ENCODE measurements at places on chromosomes 3 and 15. TPM values are rescaled to one million over a fixed set of nuclear protein-coding genes. Genes with fewer than 3 reads are reported as not detected.

ANKRD28 gene
- 44.0 TPM for total RNA-seq

TGM4 gene
- total RNA-seq, result 0.09 TPM

OSBPL10 gene
- total RNA-seq, result 27.8 TPM

AADAC gene
- not detected for total RNA-seq

ANKUB1 gene
- not detected for total RNA-seq

SCG5 gene
- total RNA-seq, result 55.4 TPM

SRGAP3 gene
- total RNA-seq, result 68.6 TPM

PPP1R14D gene
- total RNA-seq, result 1.7 TPM

GRCh38 chr3:17672506-17672905 is 69.9 kb downstream of the TBC1D5 start:
- no peak overlapping the region for H3K4me3 ChIP-seq
- peaks cover 5% of the 10 kb centered on the region for H3K4me1 ChIP-seq
- peaks cover 6% of the 10 kb centered on the region for H3K36me3 ChIP-seq
- no peak overlapping the region for H3K27ac ChIP-seq
- no peak for DNase-seq
- no peaks in the 10 kb centered on the region for H3K27me3 ChIP-seq

DNA sequence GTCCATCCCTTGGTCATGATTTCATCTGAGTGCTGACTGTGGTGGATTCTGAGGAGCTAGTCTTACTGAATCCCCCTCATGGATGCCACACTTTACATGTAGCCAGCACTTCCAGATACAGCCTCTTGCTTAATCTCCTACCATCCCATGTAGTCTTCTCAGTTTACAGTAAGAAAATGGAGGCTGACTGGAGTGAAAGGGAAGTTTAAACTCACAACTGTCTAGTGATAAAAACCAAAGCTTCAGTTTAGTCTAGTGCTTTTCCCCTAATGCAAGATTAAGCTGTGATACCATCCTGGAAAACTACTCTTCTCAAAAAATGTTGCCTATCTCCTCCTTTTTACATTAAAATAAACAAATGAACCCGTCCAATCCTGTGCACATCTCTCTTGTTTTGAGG is 146.8 kb upstream of the HES1 start:
- H3K4me3 ChIP-seq, result no peak overlapping the region
- peaks cover 14% of the 10 kb centered on the region for H3K4me1 ChIP-seq
- peaks cover 3% of the 10 kb centered on the region for H3K27me3 ChIP-seq
- H3K27ac ChIP-seq, result no peak overlapping the region

- peaks cover 5% of the 10 kb centered on the region for H3K27me3 ChIP-seq
- no peaks in the 10 kb centered on the region for H3K36me3 ChIP-seq
Measured at GRCh38 chr3:194967151-194968117, 281.8 kb downstream of the FAM43A start.

DNA sequence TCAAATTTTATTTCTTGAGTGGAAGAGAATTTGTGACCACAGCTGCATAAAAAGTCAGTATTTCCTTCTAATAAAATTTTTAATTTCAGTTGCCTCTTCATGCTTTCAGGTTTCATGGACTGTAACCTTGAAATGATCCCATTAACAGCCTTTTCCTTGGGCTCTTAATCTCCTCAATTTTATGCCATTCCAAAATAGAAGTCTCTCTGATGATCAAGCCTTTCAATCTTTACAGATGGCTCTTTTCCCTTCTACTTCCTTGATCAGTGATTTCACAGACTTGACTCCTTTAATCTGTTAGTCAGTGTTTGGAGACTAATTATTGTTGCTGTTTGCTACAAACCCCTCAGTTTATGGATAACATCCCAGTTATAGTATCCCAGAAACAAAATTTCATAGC is 11.9 kb downstream of the TSC22D2 start:
- H3K4me1 ChIP-seq, result peaks cover 67% of the 10 kb centered on the region
- no peaks in the 10 kb centered on the region for H3K27me3 ChIP-seq
- DNase-seq, result no peak
- no peak overlapping the region for H3K4me3 ChIP-seq
- H3K36me3 ChIP-seq, result peaks cover 2% of the 10 kb centered on the region
- peak overlapping the region; percentile 42 for H3K27ac ChIP-seq

DNA sequence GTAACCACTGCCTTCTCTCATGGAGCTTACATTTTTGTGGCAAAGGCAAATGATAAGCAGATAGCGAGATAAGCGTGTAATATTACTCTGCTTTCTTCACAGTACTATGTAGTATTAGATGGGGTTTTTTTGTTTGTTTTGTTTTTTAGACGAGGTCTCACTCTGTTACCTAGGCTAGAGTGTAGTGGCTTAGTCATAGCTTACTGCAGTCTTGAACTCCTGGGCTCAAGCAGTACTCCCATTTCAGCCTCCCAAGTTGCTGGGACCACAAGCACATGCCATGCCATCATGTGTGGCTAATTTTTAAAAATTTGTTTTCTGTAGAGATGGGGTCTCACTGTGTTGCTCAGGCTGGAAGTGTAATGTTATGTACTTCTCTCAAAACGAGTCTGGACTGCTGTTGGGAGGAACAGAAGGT is 22.9 kb downstream of the MBNL1 start:
- no peaks in the 10 kb centered on the region for H3K27me3 ChIP-seq
- no peak overlapping the region for H3K27ac ChIP-seq
- no peak for DNase-seq
- H3K4me1 ChIP-seq, result peaks cover 5% of the 10 kb centered on the region
- H3K36me3 ChIP-seq, result no peaks in the 10 kb centered on the region

DNA sequence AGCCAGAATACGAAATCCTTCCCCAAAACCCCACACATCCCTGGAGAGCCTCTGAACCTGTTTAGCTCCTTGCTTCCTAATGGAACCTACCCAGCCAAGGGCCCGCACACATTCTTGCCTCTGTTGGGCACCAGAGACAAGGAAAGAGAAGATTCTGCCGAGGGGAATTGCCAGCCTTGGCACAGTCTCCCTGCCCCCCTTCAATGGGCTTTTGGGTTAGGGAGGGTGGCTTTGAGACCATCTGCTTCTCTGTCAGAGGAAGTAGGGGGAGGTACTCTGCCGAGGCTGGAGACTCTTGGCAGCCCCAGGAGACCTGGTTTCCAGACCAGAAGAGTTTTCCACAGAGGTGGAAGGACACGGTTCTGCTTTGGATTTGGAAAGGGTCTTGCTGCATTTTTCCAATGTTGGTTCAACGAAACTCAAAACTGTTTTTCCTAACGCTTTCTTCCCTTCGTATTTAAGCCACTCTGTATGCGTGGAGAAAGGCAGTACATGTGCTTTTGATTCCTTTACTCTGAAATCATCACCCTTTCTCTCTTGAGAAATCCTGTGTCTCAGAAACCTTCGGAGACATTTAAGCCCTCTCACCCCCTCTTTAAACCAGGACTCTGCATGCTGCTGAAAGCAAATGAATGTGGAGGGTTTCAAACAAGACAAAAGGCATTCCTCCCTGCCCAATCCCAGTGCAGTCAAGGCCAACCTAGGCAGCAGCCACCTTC is 78.8 kb upstream of the PRR23C start:
- H3K27me3 ChIP-seq, result peaks cover 19% of the 10 kb centered on the region
- H3K4me1 ChIP-seq, result peaks cover 6% of the 10 kb centered on the region
- no peak for DNase-seq
- no peaks in the 10 kb centered on the region for H3K36me3 ChIP-seq
- no peak overlapping the region for H3K27ac ChIP-seq

- DNase-seq, result no peak
- no peaks in the 10 kb centered on the region for H3K36me3 ChIP-seq
- peaks cover 4% of the 10 kb centered on the region for H3K4me1 ChIP-seq
- no peaks in the 10 kb centered on the region for H3K27me3 ChIP-seq
Measured at GRCh38 chr3:188686324-188686723, 485.4 kb upstream of the TPRG1 start.

GRCh38 chr3:156017352-156018030 is 102.9 kb upstream of the KCNAB1 start:
- H3K4me1 ChIP-seq, result no peaks in the 10 kb centered on the region
- DNase-seq, result no peak
- H3K27ac ChIP-seq, result no peak overlapping the region
- no peak overlapping the region for H3K4me3 ChIP-seq
- no peaks in the 10 kb centered on the region for H3K27me3 ChIP-seq
- H3K36me3 ChIP-seq, result no peaks in the 10 kb centered on the region

- no peak overlapping the region for H3K4me3 ChIP-seq
- DNase-seq, result no peak
Measured at GRCh38 chr15:25508369-25509002, 69.7 kb upstream of the UBE3A start.

DNA sequence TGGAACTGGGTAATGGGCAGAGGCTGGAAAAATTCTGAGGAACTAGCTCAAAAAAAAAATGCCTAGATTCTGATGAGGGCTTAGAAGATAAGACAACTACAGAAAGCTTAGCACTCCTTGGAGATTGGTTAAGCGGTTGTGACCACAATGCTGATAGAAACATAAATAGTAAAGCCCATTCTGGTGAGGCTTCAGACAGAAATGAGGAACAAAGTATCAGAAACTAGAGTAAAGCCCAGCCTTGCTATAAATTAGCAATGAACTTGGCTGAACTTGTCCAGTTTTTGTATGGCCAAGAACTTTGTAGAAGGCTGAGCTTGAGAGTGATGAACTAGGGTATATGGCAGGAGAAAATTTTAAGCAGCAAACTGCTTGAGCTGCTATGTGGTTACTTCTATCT is 25.4 kb downstream of the GOLGB1 start:
- no peak overlapping the region for H3K4me3 ChIP-seq
- no peaks in the 10 kb centered on the region for H3K27me3 ChIP-seq
- no peak overlapping the region for H3K27ac ChIP-seq
- DNase-seq, result no peak
- peaks cover 61% of the 10 kb centered on the region for H3K36me3 ChIP-seq
- H3K4me1 ChIP-seq, result no peaks in the 10 kb centered on the region

DNA sequence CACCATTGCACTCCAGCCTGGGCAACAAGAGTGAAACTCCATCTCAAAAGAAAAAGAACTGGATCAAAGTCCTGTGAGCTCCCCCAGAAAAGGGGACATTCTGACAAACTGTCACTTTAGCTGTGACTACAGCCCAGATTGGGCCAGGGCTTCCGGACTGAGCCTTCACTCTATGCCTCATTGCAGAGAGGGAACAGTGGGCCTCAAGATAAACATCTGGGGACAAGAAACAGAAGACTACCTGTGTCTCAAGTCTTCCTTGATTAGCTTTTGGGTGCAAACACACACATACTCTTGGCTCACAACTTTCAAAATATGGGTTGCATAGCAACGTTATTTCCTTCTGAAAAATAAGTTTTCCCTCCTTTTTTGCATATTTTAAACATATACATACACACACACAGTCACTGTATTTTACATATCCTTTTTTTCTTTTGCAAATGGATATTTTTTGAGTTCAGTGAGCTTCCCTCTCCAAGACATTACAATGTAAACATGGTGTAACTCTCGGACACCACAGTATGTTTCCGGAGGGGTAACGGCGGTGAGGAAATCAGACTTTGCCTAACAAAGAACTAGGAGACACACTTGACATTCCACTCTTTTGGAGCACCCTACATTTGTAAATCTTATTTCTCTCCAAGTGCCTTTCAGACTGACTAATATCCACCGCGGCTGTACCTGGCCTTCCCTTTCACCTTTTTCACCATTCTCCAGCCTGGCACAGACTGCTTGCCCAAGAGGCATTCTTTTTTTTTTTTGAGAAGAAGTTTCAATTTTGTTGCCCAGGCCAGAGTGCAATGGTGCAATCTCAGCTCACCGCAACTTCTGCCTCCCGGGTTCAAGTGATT is 3.5 kb downstream of the TKT start:
- H3K27ac ChIP-seq, result peak overlapping the region; percentile 47
- H3K27me3 ChIP-seq, result no peaks in the 10 kb centered on the region
- no peak for DNase-seq
- peaks cover 4% of the 10 kb centered on the region for H3K36me3 ChIP-seq
- peaks cover 23% of the 10 kb centered on the region for H3K4me1 ChIP-seq

DNA sequence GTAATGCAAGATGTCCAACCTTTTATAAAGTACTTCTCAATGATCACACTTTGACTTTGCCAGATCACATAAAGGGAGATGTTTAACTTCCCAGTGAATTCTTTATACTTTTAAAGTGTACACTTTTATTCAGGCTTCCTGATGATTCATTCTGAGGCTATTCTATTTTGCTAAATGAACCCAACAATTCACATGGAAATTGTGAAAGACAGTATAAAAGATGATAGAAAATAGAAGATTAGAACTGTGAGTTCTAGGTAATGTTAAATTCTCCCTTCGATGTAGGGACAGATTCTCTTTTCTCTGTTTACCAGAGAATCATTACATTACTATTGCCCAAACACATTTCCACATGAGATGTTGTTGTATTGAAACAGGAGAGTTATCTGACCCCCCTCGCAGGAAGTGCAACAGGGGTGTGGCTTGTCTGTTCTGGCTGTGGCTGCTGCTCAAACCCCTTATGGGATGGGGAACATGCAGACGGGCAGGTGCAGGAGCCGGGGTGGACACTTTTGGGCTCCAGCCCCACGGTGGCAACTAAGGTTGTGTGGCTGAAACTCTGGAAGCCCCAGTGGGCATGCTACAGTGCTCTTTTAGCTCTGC is 131.3 kb upstream of the LRTM1 start:
- no peak for DNase-seq
- H3K4me1 ChIP-seq, result peaks cover 40% of the 10 kb centered on the region
- no peaks in the 10 kb centered on the region for H3K27me3 ChIP-seq
- H3K36me3 ChIP-seq, result peaks cover 17% of the 10 kb centered on the region
- H3K27ac ChIP-seq, result no peak overlapping the region
